ENCODE measurements at places on chromosomes 11 and 22.

- DNase-seq, result no peak
Observed at GRCh38 chr11:58524232-58525036, 16.5 kb upstream of the OR5B21 start.

- DNase-seq, result no peak
Observed at GRCh38 chr11:70156291-70157037, 46.6 kb upstream of the FADD start.

DNA sequence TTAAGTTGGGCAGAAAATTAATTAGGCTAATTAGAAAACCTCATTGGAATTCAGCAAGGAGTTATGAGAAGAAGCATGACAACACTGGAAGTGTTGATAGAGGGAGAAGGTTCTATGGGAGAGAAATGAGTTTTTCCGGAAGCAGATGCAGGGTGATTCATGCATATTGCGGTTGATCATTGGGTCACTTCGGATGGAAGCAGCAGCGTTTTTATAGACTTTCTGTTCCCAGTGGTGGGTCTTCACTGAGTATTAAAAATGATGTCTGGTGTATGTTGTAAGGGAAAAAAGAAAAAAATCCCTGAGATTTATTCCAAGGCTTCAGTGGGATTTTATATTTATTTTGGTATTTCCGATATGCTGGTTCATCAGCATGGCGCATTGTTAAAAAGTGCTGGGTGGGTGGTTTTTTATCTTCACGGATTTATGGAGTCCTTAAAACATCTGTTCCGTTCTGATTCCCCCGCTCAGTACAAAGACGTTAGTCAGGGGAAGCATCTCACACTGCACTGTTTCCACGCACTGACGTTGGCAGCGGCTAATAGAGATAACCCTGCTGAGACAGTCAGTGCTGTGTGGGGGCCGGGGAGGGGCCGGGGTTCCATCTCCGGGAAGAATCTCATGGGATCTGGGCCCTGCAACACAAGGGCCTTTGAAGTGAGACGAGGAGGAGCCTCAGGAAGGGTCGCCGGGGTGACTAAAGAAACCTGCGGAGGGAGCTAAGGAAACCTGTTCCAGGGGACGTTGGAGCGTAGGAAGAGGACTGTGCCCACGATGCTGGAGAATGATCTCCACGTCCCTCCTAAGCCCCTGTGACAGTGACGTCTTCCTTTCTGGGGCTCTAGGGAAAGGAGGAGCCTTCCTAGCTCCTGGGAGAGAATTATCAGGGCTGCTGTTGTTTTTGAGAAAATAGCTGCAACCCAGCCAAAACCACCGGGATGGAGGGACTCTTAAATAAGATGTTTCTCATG, 390.0 kb downstream of the NTM start:
- DNase-seq, result no peak

DNA sequence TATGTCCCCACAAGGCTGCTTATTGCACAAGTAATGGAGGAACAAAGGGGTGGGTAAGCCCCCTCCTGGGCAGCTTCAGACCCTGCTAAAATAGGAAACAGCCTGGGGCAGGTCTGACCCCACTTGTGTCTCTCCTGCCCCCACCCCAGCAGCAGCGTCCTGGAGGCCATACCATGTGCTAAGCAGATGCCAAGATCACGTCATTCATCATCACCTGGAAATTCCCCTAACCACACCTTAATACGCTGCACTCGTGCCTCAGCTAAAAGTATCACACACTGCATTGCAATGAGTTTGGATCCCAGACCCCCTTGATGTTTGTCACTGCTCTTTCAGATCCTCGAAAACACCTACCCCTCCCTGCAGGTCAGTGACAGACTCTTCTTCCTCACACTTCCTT, 27.8 kb upstream of the GGTLC2 start:
- no peak for DNase-seq

- DNase-seq, result no peak
Observed at GRCh38 chr22:48091060-48091650, 1328.7 kb downstream of the TBC1D22A start.

GRCh38 chr11:33383075-33383919, 126.1 kb downstream of the HIPK3 start:
- DNase-seq, result no peak

DNA sequence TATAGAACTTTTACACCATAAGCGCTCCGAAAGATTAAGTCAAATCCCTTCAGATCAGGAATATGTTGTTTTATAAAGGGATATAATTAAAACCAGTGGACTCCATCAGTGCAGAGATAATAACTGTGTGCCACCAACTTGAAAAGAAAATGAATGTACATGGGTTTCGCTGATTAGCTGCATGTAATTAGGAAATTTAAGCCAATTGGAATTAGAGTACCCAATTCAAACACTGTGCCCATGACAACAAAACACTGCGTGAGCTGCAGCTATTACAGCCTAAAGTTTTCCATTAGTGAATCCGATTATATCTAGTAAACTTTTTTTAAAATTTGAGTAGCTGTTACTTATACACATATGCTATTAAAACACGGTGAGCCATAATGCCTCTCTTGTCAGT, 392.3 kb upstream of the ARHGAP42 start:
- no peak for DNase-seq

- DNase-seq, result no peak
Observed at GRCh38 chr22:45969414-45969799, 7.6 kb downstream of the WNT7B start.

- DNase-seq, result no peak
Observed at GRCh38 chr11:5887172-5887571, 5.8 kb upstream of the OR52E5 start.

- no peak for DNase-seq
Observed at GRCh38 chr11:12177739-12178338, 67.4 kb downstream of the MICAL2 start.

DNA sequence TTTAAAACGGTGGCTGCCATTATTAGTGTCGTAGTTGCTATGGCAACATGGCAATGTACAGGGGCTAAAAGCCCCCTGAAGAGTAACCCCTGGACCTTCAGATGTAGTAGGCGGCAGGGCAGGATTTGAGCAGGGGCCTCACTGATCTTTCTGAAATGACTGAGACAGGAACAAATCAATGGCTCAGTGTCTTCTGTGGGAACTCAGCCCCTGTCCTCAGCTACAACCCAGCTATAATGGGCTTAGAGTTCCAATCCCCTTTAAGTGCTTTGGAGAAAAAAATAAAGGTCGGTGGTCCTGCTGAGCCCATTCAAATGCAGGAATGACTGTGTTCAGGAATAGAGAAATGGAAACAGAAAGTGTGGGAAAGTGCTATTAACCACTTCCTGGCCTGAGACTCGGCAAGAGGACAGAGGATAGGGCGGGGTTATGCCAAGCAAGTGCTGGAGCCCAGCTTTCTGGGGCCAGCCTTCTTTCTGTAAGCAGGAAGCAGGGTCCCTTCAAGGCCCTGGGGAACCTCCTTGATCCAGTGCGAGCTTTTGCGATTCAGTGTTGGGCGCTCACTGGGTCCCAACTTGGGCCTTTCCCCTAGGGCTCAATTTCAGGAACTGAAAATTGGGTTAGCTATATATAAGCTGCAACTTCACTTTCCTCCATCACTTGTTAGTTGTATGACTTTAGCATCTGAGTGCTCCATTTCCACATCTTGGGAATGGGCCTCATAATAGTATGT, 6.1 kb upstream of the CD82 start:
- DNase-seq, result no peak

DNA sequence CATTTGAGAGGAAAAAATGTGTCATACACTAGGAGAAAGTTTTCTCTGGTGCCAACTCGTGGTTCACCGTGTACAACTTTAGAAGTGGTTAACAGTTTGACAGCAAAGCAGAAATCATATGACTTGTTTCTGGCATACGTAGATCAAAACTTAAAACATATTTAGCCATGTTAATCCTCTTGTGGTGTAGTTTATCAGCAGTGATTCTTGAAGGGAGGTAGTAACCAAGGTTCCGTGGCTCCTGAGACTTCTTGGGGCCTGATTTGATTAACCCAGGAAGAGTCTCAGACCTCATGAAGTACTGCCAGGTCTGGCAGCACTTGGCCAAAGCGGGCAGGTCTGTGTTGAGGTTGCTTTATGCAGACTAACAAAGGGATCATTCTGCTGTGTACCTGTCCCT, 40.5 kb downstream of the SREBF2 start:
- DNase-seq, result no peak

DNA sequence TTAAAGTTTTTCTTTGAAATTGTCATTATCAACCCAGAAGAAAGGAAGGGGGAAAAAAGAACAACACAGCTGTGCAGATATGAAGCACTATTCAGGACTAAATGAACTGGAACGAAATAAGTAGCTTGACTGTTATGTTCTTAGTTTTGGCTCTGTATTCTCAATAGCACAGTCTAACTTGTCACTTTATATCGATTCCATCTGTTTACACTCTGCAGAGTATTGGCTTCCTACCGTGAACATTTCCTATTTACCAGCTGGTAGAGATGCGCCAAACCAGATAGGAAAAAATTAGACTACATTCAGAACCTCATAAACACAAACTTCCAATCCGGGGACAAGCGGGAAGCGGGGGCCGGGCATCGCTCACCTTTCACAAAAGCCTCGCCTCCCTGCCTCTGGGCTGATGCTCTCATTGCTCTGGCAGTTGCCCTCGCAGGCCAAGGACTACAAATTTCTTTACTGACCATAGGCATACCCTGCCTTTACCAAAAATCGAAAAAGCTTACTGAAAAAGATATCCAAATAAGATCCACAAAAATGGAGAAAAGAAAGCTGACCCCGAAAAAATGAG, 66.2 kb downstream of the EFCAB6 start:
- no peak for DNase-seq

DNA sequence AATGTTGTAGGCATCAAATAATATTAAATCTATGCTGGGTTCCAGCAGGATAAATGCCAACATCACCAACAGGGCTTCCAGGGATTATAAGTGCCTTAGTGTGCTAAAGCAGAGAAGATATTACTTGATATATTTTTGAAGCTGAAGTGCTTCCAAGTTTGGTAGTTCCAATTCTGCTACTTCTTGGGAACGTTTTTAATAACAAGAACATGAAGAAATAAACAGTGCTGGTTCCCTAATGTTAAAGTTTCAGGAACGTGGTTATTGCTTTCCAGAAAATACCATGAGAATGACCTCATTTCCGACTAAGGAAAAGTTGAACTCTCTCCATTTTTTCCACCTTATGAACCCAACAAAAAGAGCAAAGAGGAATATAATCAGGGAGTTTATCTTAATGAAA, 4.6 kb upstream of the RNF185 start:
- no peak for DNase-seq

- DNase-seq, result no peak
Observed at GRCh38 chr11:6876325-6876724, at the start of gene OR10A4. TSS of gene OR10A4 (plus strand) at chr11:6876625. CDS start at chr11:6876648, 23 bp downstream.

DNA sequence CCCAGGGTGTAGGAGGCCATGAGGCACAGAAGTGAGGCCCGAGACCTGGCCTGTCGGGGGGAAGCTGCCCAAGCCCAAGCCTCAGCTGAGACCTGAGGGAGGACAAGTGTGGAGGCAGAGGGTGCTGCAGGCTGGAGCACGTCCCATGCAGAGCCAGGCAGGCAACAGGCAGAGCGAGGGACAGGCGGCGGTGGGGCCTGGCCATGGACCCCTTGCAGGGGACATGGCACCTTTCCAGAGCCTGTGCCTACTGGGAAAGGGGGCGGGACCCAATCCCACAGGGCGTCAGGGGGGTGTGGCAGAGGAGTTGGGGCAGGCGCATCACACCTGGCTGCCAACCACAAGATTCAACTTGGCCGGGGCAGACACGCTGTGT, 4.3 kb downstream of the TNNI2 start:
- no peak for DNase-seq

GRCh38 chr11:110087812-110088534, 5.2 kb upstream of the ZC3H12C start:
- DNase-seq, result no peak

DNA sequence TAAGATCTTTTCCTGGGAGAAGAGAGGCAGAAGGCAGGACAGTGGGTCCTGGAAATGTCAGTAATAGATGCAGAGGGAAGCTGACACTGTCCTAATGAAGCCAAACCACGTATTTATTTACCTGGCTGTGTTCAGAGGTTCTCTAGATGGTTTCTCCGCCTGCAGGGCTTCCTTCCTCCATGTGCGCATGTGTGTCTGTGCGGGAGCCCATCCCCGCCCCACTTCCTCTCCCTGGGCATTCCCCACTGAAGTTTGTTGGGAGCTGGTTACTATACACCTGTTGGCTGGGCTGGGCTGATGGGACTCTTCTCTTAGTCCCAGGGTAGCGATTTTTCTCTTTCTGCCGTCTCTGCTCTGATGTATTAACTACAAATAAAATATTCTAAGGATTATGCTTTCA, 204.9 kb upstream of the TBCEL start:
- no peak for DNase-seq

- no peak for DNase-seq
Observed at GRCh38 chr11:65657426-65657825, 5.3 kb downstream of the RELA start.

DNA sequence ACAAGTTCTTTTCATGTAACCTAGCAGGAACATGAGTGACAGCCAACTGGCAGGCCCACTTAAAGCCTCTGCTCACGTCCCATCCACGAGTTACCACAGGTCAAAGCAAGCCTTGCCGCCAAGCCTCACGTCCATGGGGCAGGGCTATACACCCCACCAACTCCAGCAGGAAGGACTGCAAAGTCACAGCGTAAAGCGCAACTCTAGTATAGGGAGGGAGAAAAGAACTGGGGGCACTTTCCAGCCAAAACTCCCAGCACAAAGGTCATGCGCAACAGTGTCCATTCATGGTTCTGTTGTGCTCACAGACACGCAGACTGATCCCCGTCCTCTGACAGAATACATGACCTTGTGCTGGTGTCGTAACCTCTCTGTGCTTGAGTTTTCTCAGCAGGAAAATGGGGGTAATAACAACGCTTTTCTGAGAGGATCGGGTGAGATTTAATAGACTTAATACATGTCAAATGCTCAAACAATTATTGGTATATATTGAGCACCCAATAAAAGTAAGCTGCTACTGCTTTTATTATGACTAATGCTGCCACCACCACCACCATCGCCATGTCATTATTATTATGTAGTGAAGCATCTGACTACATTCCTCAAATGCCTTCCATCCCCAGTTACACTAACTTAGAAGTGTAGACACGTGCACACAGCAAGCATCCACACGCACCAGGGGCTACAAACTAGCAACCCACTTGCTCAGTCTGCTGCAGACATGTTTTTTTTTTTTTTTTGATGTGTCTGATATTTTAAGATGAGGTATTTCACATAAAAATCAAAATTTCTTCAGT, 104.4 kb upstream of the PARVA start:
- DNase-seq, result no peak

DNA sequence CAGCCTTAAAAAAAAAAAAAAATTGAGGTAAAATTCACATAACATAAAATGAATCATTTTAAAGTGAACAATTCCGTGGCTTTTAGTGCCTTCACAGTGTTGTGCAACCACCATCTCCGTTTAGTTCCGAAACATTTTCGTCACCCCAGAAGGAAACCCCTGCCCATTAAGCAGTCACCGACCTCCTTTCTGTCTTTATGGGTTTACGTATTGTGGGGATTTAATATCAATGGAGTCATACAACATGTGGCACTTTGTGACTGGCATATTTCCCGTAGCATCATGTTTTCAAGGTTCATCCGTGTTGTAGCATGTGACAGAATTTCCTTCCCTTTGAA, 65.5 kb downstream of the BCR start:
- DNase-seq, result no peak

GRCh38 chr11:2089536-2090165, 49.5 kb downstream of the IGF2 start:
- DNase-seq, result no peak

GRCh38 chr22:40177738-40178416, at the start of gene TNRC6B:
TSS of gene TNRC6B (plus strand) at chr22:40177925. CDS start at chr22:40178136, 211 bp downstream.
- DNase-seq, result peak; percentile 54
